ENCODE measurements at places on chromosomes 11 and 22.

- no peak for DNase-seq
Observed at GRCh38 chr11:113506461-113506860, 31.3 kb upstream of the DRD2 start.

GRCh38 chr11:95895815-95896214 is 28.1 kb downstream of the MTMR2 start:
- DNase-seq: no peak

DNA sequence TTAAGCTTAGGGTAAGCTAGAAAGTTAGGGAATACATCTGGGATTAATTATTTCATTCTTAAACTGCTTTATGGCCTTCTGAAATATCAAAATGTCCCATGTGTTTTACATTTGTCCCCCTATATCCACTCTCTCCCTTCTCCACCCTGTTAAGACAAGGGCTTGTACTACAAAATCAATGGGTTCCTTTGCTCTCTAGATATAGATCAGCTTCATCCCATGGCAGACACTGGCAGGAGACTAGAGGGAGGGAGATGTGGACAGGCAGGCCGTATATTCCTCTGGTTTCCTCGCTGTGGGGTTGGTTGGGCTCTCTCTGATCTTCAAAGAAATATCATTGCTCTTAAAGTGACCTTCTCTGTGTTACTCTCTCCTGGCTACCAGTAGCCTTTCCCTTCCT is 1281.0 kb downstream of the LRRC4C start:
- no peak for DNase-seq

DNA sequence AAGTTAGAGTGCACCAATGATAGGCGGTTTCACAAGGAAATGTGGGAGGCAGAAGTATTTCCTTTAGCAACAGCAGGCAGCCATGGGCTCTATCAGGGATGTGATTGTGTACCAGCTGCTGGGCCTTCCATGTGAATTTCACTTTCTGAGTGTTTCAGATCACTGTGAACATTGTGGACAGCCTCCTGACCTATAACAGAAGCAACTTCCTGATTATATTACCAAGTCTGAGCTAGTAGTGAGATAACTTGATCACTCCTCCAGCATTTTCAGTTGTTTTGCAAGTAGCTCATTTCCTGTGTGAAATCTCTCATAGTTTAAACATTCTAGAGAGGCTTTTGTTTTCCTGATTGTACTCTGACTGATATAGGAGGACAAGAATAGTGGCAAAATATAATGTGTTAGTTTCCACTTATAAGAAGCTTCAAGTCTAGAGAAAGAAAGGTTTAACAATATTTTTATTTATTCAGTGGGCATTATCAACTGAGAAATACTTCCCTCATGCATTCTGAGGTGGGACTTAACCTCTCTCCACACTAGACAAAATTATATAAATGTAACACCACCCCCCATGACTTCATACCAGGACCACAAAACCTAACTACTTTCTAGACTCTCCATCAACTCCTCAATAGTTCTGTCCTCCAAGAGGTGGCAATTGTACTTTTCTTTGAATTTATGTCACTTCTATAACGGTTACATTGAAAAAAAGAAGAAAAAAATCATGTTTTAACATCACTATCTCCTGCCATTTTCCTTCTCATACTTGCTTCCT is 184.2 kb upstream of the LUZP2 start:
- no peak for DNase-seq

DNA sequence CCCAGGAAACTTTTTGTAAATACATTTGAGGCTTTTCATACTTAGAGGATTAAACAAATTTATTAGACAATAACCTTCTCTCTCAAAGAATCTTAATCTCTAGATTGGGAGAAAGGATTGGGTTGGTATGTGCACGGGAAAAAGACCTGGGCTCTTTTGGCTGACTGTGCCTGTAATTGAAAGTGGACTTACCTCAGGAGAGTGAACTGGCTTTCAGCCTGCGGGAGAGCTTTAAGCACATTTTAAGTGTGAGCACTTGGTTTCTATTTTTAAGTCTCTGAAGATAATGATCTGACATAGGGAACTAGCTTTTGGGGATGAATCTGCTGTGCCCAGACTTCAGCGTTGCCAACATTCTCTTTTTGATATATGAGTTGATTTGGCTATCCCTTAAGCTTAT is 35.8 kb downstream of the UVRAG start:
- no peak for DNase-seq

GRCh38 chr11:67252831-67253239 is 13.4 kb upstream of the GRK2 start:
- no peak for DNase-seq

DNA sequence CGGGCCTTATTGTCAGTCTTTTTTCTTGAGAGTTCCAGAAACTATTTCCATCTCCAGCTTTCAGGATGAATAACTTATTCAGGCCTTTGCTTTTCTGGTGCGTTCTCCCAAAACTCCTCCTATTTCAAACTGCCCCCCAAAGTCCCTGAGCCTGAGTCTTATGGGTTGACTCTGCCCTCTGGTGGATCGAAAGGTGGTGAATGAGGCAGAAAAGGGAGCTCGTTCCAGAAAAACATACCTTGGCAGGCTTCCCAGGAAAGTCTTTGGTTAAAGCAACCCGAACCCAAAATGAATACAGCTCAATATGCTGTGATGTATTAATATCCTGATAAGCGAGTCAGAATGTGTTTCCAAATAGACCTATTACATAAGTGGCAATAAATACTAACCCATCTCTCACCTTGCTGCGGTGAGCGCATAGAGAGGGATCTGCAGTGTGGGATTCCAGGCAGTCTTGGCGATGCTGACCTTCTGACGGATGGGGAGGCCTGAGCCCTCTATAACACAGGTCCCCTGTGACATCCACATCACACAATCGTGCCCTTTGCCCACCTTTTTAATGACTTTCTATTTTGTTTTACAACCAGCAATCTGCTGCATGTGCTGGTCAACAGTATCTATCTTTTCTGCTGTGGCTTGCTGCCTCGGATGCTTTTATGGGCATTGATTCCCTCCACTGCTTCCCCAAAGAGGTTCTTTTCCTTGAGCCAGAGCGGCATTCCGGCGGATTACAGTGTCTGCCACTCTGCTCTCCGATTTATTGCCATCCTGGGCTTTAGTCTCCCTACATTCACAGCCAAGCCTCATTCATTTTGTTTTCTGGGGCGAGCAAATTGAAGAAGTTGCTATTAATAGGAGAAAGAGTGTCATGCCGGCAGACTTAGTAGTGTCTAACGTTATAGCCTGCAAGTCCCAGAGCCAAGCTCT is 756.8 kb downstream of the NTM start:
- peak; percentile 27 for DNase-seq

DNA sequence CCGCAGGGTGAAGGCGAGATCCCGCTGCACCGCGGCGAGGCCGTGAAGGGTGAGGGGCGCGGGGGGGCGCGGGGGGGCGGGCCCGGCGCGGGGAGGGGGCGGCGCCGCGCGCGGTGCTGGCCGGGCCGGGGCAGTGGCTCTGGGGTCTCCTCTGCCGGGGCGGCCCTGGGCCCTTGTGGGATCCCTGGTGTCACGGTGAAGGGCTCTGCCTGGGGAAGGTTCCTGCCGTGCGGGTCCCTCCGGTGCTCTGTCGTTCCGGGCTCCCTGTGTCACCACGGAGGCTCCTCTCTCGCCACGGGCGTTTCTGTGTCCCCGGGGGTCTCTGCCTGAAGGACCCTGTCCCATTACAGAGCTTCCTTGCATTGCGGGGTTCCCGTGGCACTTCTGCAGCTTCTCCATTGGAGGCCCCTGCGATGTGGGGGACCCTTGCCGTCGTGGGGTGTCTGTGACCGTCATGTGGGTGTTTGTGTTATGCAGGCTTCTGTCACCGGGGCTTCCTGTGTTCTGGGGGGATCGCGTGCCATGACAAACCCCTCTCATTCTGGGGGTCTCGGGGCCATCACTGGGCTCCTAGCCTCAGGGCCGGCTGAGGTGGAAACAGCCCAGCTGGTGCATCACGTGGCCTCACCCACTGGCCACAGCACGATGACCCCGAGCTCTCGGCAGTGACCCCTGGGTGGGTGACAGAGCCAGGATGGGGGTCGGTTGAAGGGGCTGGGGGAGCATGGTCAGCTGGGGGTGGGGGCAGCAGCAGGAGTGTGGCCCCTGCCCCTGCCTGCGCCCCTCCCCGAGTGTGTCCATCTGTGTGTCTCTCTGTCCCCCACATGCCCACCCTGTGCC is 25.3 kb downstream of the SHANK3 start:
- no peak for DNase-seq

DNA sequence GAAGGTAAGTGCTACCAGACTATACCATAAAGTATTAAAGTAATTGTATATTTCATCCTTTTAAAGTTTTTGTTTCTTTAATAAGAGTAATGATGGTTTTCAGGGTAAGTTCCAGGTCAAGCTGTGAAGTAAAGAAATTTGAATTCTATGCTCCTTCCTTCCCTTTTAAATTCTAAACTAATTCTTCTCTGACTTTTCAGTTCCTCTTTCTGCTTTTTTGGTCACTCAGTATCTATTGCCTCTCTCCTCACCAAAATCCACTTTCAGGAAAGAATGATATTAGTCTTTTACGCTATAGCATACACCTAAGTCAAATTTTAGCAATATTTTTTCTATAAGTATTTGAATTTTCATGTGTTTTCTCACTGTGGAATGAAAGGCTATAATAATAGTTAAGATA is 8.2 kb downstream of the MMP8 start:
- no peak for DNase-seq

GRCh38 chr11:118434553-118435289 is 1.6 kb upstream of the KMT2A start:
- no peak for DNase-seq

- no peak for DNase-seq
Observed at GRCh38 chr11:103961010-103961409, 75.4 kb upstream of the DDI1 start.

Measured in NCI-H1436 (cell line).